ENCODE measurements at places on chromosomes 7 and 10.

DNA sequence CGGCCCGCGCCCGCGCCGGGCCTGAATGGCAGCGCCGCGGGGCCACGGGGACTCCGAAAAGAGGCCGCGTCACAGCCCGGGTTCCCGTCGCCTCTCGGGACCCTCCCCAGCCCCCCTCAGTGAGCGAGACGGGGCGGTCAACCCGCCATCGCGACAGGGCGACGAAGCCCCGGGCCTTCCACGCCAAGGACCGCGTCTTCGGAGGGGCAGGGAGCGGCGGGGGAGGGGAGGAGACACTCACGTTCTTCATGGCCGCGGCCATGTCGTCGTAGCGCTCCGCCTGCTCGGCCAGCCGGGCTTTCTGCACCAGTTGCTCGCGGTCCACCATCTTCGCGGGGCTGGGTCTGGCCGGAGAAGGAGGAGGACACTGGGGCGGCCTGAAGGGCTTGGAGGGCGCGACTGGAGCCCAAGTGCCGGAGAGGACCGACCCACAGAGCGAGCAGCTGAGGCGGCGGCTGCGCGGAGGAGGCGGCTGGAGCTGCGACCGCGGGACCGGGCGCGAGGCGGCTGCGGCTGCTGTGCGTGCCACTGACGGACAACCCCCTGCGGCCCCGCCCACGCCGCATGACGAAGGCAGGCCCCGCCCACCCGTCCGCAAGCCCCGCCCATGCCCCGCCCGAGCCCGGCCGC lies at the start of gene YWHAG:
Gene YWHAG, minus strand, starts transcription at position 511 of the 630 bp plus-strand sequence. Its CDS starts 183 bp downstream, at position 328.
- DNase-seq = no peak

DNA sequence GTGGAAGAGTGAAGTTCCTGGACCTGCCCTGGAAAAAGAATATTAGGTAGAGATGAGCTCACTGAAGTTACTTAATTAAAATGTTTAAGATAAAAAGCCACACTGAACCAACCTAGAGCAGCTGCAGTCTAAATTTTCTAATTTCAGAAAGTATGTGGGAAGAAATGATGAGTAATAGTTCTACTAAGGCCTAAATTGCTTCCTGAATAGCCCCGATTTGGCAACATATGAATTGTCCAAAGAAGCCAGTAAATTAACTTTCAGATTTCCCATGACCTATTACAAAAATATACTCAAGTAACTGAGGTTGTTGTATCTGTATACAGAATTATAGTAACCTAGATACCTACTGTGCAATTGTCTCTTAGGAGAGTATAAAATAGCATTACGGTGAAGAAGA lies 312.6 kb downstream of the IPMK start:
- DNase-seq = no peak

GRCh38 chr10:28711776-28712175 lies 34.5 kb downstream of the BAMBI start:
- DNase-seq = no peak

GRCh38 chr7:120320218-120320961 lies 47.4 kb downstream of the KCND2 start:
- DNase-seq = no peak

DNA sequence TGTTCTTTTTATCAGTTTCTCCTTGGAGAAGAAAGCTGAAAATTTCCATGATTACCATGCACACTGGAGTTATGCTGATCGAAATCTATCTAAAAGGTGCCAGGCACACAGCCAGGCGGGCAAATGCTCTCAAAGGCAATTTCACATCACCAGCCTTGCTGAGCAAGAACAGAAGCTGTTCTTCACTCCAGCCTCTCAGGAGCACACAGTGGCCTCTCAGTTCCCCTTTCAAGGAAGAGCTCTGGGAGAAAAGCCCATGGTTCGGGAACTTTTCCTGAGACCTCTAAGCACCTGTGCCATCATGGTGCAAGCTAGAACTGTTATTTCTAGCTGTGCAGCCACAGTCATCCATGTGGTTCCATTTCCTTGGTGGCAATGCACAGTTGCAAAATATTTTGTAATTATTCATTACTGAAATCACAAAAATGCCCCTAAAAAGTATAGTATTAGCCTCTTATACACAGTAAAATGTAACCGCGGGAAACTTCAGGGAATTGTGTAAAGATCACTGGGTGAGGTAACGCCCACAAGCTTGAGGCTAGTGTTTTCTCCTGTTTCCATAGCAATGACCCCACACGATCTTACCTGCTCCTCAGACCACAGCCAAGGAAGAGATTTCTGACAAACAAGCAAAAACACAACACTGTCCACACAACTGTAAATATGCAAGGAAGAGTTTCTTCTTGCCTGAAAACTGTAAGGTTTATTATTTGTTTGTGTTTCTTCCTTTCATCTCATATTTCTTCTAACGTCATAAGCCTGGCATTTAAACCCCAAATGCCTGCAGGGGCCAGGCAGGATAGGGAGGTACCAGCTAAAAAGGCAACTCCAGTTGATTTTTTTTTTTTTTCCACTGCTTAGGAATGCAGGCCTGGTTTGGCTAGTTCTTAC lies 121.2 kb downstream of the FAM107B start:
- no peak for DNase-seq

- DNase-seq = no peak
These were observed 72.3 kb upstream of the LEP start for GRCh38 chr7:128168667-128169210.

GRCh38 chr7:7761340-7761973 lies 43.0 kb upstream of the RPA3 start:
- DNase-seq = peak; percentile 55

GRCh38 chr10:73018632-73019031 lies 64.0 kb upstream of the PLA2G12B start:
- no peak for DNase-seq

DNA sequence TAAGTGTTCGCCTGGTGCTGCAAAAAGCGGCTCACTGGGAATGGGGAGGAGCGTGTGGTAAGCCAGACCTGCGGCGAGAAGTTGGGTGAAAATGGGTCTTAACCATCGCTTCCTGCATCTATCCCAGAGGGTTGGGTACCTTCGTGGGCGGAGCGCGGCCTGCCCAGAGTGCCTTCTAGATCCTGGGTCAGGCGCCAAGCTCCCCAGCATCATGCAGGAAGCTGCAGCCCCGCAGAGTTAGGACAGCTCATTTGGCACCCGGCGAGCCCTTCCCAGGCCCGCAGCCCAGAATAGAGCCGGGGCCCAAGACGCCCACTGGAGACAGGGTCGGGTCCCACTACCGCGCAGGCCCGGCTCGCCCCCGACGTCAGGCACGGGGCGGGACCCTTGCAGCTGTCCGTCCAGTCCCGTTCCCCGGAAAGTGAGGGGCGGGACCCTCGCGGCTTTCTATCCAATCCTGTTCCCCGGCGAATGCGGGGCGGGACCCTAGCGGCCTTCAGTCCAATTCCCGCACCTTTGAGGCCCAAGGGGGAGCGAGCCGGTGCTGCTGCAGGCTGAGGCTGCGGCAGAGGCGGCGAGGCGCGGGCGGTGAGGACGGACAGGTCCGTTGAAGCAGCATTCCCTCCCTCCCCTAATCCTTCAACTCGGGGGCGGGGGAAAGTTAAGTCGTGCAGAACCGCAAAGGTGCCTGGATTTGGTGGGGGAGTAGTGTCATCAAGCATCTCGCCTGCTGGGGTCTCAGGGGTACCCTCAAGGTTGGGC lies at the start of gene CROT:
Gene CROT, plus strand, starts transcription at position 499 of the 762 bp plus-strand sequence. CDS start 3,405 bp downstream, outside the sequence.
- DNase-seq = peak; percentile 89

GRCh38 chr7:112938863-112939573 lies 147.6 kb downstream of the GPR85 start:
- DNase-seq = peak; percentile 18

DNA sequence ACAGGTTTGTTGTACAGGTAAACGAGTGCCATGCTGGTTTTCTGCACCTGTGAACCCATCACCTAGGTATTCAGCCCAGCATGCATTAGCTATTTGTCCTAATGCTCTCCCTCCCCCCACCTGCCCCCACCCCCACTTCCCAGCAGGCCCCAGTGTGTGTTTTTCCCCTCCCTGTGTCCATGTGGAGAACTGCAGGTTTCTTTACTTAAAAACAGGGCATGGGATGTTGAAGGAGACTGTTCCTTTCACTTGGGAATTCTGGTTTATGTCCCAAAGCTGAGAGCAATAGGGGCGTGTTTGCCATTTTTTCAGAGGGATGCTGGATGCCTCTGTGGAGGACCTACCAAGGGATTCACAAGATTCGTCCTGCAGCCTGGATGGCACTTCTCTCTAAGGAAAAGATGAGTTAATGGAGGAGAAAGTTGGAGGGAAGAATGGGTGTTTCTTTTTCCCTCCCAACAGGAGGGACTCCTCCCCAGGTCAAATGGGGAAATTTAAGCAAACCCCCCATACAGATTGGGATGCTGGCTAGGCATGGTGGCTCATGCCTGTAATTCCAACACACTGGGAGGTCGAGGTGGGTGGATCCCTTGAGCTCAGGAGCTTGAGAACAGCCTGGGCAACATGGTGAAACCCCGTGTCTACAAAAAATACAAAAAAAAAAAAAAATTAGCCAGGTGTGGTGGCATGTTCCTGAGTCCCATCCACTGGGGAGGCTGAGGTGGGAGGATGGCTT lies 136.0 kb downstream of the GALNT17 start:
- no peak for DNase-seq

DNA sequence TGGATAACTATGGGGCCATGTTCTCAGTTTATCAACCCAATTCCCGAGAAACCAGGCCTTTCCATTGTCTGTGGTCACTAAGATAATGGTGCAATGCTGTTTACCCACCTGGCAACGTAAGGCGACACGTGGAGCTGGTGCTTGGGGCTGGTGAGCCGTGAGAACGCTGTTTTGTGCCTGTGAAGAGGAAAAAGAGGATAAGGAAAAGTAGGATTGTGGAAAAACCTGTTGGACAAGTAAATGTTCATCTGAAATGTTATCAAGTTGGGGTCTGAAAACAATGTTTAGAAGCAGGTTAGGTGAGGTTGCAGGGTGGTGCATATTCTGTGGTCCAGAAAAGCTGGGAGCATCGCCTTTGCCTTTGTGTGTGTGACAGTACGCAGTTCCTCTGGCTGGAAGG lies 88.5 kb downstream of the PPP1R17 start:
- no peak for DNase-seq

- peak; percentile 35 for DNase-seq
These were observed 2.0 kb upstream of the SFTPA2 start for GRCh38 chr10:79562135-79562756.

- no peak for DNase-seq
These were observed 29.5 kb downstream of the LRRC17 start for GRCh38 chr7:102942181-102942866.

GRCh38 chr7:5450549-5451327 lies 27.1 kb upstream of the TNRC18 start:
- peak; percentile 60 for DNase-seq

DNA sequence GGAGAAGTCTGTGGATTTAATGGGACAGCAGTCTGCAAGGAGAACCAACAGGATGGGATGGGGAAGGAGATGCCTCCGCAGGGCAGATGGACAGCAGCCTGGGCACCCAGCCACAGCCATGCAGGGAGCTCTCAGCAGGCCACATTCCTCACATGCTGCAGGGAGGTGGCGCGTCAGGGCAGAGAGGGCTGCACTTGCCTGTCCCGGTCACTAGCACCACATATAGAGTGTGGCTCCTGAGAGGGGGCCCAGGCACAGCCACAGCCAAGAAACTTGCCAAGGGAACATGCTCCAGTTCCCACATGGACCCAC lies 86.8 kb upstream of the ZMIZ1 start:
- DNase-seq = no peak

DNA sequence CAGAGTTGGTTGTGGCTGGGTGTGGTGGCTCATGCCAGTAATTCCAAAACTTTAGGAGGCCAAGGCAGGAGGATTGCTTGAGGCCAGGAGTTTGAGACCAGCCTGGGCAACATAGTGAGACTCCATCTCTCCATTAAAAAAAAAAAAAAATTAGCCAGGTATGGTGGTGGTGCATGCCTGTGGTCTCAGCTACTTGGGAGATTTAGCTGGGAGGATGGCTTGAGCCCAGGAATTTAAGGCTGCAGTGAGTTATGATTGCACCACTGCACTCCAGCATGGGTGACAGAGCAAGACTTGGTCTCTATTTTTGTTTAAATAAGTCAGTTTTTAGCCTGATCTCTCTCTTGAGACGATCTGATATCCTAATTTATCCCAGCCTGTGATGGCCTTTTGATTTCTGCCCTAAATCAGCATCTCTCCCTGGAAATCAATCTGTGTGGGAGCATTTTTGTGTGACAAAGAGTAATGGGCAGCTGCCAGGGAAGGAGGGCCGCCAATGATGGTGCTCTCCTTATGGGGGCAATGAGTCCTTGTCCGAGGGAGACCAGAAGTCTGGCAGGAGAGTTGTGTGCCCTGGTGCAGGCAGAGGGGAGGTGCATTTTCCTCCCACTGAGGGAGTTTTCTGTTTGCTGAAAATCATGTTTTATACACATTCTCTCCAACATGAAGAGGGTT lies 111.0 kb downstream of the NRP1 start:
- no peak for DNase-seq

DNA sequence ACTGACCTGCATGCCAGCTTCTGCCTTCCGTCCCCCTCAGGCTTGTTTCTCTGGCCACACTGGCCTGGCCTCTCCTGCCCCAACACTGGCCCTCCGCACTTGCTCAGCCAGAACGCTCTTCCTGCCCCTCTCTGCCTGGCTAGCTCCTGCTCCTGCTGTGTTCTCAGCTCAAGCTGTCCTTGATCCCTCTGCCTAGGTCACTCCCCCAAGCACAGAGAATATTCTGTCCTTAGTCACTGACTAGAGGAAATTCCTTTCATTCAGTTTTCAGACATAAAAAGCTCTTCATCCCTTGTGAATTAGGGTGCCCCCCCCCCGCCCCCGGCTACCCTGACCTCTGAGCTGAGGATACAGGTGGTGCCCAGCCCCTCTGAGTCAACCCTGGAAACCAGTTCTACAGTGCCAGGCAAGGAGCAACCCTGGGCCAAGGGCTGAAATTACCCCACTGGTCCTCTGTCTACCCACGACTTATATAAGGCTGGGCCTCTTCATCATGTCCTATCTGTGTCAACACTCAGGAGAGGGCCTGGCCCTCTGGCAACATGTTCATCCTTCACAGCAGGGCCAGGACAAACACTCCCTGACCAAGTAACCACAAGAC lies 6.6 kb upstream of the SGPL1 start:
- no peak for DNase-seq

DNA sequence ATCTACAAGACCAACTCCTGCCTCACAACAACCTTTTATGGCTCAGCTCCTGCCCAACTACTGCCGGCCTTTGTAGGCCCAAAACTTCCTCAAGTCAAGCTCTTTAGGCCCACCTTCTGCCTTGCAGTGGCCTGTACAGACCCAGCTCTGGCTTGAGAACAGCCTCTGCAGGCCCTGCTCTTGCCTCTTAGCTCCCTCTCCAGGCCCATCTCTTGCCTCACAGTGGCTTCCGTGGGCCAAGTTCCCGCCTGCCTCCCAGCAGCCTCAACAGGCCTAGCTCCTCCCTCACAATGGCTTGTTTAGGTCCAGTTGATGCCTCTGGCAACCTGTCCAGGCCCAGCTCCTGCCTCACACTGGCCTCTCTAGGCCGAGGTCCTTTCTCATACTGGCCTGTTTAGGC lies 32.4 kb upstream of the VKORC1L1 start:
- DNase-seq = peak; percentile 25

GRCh38 chr7:77679608-77680007 lies 16.7 kb upstream of the RSBN1L start:
- DNase-seq = no peak

- DNase-seq = no peak
These were observed 36.8 kb downstream of the WIPF3 start for GRCh38 chr7:29843093-29843492.

GRCh38 chr7:47759056-47759706 lies 177.3 kb upstream of the TNS3 start:
- DNase-seq = no peak

GRCh38 chr10:97590748-97591495 lies 1.4 kb downstream of the C10orf62 start:
- DNase-seq = no peak

- no peak for DNase-seq
These were observed 25.9 kb downstream of the SFXN4 start for GRCh38 chr10:119139464-119140067.

- no peak for DNase-seq
These were observed 6.6 kb upstream of the PDLIM1 start for GRCh38 chr10:95297402-95297801.

Measured in Jurkat, Clone E6-1 (cell line).